ENCODE measurements at places on chromosomes 5 and 9. TPM values are rescaled to one million over a fixed set of nuclear protein-coding genes. Genes with fewer than 3 reads are reported as not detected.

The DMRTA1 gene
- not detected for polyA plus RNA-seq

The FOXD4L3 gene
- polyA plus RNA-seq: not detected

DNA sequence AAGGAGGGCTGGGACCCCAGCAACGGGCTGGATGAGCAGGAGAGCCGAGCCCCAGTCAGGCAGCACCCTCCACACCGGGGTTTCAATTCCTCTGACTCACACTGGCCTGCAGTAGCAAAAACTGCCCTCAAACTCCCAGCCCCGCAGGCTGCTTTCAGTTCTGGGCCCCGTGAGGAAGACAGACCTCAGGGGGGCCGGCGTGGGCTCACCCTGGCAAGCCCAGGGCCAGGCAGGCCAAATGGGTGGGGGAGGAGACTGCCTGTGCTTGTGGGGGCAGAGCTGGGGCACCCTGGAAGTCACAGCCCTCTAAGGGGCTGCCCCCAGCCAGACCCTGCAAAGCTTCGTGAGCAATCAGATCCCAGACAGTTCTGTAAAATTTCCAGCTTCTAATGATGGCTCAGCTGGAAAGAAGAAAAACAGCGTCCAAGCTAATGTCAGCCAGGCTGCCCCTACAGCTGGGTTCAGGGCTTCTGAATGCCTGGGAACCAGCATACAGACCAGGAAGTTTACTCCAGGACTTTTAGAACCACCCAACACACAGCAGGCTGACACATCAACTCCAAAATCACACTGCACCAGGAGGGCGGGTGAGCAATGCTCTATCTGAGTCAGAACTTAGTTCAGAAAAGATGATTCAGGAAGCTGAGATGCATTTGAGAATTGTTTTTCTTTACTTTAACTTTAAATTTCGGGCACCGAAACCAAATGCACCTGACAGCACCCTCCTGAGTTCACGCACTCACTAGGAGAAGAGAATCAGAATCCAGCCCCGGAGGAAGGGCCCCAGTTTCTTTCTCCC lies 34.7 kb downstream of the LPCAT1 start:
- H3K36me3 ChIP-seq: peaks cover 21% of the 10 kb centered on the region
- peak overlapping the region; percentile 92 for H3K27ac ChIP-seq
- peak overlapping the region; percentile 67 for H3K4me3 ChIP-seq

GRCh38 chr5:165836046-165836445 lies 2330.6 kb downstream of the MAT2B start:
- H3K4me3 ChIP-seq: no peak overlapping the region
- H3K4me1 ChIP-seq: no peaks in the 10 kb centered on the region
- H3K27me3 ChIP-seq: no peaks in the 10 kb centered on the region
- H3K27ac ChIP-seq: no peak overlapping the region

DNA sequence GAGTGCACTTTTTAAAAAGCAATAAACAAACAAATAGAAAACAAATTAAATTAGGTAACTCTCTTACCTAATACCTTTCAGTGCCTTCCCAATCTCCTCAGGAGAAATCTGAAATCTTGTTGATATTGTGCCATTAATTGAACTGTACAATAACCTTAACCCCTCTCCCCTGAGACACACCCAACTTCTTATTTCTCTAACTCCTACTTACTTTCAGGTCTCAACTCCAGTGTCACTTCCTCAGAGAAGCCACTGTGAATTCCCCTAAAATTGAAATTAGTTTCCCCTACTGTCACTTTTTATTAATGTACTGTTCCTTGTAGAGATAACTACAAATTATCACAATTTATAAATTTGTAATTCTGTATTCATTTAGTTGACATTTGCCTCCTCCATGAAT lies 295.3 kb upstream of the TNC start:
- H3K27me3 ChIP-seq: no peaks in the 10 kb centered on the region
- H3K4me3 ChIP-seq: no peak overlapping the region
- no peak for DNase-seq
- no peaks in the 10 kb centered on the region for H3K4me1 ChIP-seq
- no peak overlapping the region for H3K27ac ChIP-seq
- no peaks in the 10 kb centered on the region for H3K36me3 ChIP-seq

The ATP10B gene
- not detected for polyA plus RNA-seq
